ENCODE measurements at places on chromosomes 3 and 15. TPM values are rescaled to one million over a fixed set of nuclear protein-coding genes. Genes with fewer than 3 reads are reported as not detected.
A peak's percentile ranks its signal among the peaks of the same experiment; 100 is the strongest.

The ITIH1 gene
- 0.98 TPM for total RNA-seq

- no peak for DNase-seq
Observed at GRCh38 chr15:100833417-100834389, 45.9 kb upstream of the ALDH1A3 start.

- no peak for DNase-seq
Observed at GRCh38 chr3:139319428-139320402, 24.1 kb upstream of the MRPS22 start.

The SRGAP3 gene
- total RNA-seq = 20.6 TPM

- DNase-seq = no peak
Observed at GRCh38 chr3:107619549-107619948, 96.8 kb downstream of the BBX start.

The ACKR2 gene
- 7.9 TPM for total RNA-seq

The CNTN3 gene
- total RNA-seq = not detected

- DNase-seq = no peak
Observed at GRCh38 chr3:5238545-5238944, 51.0 kb downstream of the EDEM1 start.

DNA sequence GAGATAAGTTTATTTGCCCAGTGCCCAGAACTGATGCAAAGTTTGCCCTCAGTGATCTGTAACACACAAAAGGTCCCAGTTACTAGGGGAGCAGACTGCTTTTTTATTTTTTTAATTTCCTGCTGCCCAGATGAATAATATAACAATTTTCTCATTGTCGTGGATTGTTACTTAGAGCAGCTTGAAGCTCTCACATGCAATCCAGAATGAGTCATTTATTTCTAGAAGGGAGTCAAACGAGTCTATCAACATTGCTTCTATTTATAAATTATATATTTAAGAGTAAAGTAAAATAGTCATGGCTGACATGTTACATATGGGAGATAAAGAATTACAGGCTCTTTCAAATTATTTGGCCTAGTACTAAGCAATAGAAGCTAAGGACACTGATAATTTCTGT lies 41.3 kb downstream of the MEIS2 start:
- no peak for DNase-seq

DNA sequence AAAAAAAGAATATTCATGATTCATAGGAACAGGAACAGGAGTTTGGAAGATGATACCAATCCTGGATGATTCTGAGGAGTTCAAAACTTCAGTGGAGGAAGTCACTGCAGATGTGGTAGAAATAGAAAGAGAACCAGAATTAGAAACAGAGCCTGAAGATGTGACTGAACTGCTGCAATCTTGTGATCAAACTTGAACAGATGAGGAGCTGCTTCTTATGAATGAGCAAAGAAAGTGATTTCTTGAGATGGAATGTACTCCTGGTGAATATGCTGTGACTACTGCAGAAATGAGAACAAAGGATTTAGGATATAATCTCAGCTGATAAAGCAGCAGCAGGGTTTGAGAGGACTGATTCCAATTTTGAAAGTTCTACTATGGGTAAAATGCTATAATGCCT lies 72.7 kb downstream of the GSK3B start:
- no peak for DNase-seq

GRCh38 chr3:184645336-184645735 lies 66.5 kb downstream of the MAGEF1 start:
- DNase-seq = no peak

DNA sequence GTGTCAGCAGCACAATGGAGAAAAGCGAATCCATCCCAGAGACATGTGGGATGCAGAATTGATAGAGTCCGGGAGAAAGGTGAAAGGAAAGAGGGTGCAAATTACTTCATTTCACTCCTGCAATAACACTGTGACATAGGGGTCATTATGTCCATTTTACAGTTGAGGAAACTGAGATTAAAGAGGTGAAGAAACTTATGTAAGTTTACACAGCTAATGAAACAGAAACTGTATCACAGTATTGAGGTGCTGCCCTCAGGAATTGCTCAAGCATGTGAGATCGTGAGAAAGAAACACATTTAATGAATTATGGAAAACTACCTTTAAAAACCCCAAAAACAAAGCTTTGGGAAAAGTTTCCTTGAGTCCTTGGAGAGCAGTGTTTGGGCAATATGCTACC lies 103.6 kb upstream of the PFN2 start:
- no peak for DNase-seq

DNA sequence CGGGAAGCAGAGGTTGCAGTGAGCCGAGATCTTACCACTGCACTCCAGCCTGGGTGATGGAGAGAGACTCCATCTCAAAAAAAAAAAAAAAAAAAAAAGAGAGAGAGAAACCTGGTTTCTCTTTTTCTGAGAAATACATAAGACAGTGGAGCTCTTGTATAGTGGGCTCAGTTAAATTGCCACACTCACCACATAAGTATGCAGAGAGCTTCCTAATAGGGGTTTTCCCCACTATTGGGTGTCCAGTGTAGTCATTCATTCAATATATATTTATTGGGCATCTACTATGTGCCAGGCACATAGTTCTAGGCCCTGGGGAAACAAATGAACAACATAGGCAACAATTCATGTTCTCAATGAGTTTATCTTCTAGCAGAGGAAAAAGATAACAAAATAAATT lies 48.9 kb upstream of the FMN1 start:
- DNase-seq = no peak

DNA sequence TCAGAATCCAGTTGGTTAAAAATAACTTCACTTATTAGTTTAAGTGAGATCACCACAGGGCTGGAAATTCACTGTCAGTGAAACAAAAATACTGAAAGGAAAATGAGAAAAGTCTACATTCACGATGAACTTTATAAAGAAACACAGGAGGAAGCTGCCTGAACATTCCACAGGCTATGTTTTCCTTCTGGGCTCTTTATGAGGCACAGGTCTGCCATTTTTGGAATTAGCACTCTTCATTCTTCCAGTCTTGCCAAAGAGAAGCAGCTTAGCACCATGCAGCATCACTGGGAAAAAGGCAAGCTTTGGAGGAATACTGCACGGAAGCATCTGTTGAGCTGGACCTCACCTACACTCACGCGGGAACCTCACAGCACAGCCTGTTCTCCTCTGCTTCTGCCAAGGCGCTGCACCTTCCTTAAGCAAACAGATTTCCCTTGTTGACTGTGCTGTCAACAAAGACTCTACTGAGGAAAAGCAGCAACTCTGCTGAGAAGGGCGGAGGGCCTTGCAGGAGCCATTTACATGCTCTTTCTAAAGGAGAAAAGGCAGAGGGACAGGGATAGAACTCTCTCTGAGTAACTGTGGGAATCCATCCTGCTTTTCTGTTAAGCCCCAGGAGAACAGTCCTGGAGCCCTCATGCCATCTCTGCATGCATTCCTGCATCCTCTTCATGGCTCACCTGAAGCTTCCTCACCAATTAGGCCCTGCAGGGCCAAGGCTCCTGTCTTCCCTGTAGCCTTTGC lies 15.7 kb downstream of the SUSD5 start:
- DNase-seq = no peak

DNA sequence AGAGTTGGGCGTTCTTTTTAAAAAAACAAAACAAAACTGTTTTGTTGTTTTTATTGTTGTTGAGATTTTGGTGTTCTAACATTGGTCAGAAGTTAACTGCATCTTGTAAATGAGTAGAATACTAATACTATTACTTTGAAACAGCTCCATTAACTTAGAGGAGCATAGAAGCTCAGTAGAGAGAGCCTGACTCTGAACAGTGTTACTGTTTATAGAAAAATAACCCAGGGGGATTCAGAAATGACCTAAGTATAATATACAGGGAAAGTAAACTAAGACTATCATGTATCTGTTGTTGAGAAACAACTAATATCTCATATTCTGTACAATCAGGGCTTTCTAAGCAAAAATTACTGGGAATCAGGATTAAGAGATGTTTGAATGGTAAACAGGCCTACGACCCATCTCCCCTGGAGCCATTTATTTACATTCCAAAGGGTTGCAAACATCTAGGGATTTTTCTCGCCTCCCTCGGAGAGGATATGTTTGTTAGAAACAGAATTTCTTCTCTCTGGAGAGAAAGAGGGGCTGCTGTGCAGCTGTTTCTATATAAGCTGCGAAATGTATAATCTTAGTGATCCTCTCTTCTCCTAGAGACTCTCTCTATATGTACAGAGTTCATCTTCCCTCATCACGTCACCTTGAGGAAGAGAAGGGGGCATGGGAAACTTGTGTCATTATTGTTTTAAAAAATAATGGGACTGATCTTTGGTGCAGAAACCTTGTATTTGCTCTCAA lies 827.5 kb upstream of the DPPA4 start:
- DNase-seq = no peak

DNA sequence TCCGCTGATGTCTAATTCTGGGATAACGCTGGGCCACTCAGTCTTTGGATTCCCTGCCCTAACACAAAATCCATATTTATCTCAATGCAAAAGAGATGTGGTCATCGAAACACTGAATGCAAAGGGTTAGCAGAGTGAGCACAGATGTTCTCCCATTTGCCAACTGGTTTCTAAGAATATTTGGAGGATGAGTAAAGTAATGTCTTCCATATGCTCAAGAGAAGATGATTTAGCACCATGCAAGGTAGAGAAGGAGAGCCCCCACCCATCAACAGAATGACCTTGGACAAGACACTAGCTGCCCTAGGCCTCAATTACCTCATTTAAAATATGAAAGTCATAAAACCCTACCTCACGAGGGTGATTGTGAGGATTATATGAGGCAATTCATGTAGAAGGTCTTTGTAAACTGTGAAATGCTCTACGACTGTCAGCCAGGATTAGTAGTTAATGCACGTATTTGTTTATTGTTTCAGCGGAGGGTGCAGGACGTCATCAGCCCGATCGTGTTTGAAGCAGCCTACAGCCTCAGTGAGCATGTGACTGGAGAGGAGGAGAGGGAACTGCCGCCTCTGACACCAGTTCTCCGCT lies 232.9 kb upstream of the CTDSPL start:
- DNase-seq = peak; percentile 60

All from vagina (tissue), 2 donors.